H7 (cell line): ENCODE measurements at places on chromosomes 2 and 18. TPM values are rescaled to one million over a fixed set of nuclear protein-coding genes. Genes with fewer than 3 reads are reported as not detected.

The ACTR1B gene
- 49.7 and 58.3 TPM in 2 replicates for total RNA-seq

The ZNF396 gene
- total RNA-seq = 1.4 and 2.0 TPM in 2 replicates

The GREB1L gene
- total RNA-seq = 0.03 TPM in 1 of 2 replicates, not detected in the other

The WIPF1 gene
- 6.9 and 8.2 TPM in 2 replicates for total RNA-seq

The MEIS1 gene
- 0.15 and 0.28 TPM in 2 replicates for total RNA-seq

The SMYD1 gene
- total RNA-seq = 0.07 and 0.17 TPM in 2 replicates

The MYO3B gene
- 0.35 and 0.41 TPM in 2 replicates for total RNA-seq

The IL18R1 gene
- 0.41 and 0.42 TPM in 2 replicates for total RNA-seq

The EFEMP1 gene
- 9.4 and 12.4 TPM in 2 replicates for total RNA-seq

The CFAP53 gene
- total RNA-seq = 0.33 TPM in 1 of 2 replicates, not detected in the other

The SCYGR4 gene
- not detected in 2 replicates for total RNA-seq

The OST4 gene
- total RNA-seq = 197 and 228 TPM in 2 replicates

The RSAD2 gene
- not detected in 2 replicates for total RNA-seq

GRCh38 chr2:142936629-142937028 lies 59.2 kb downstream of the KYNU start:
- DNase-seq = no peak

DNA sequence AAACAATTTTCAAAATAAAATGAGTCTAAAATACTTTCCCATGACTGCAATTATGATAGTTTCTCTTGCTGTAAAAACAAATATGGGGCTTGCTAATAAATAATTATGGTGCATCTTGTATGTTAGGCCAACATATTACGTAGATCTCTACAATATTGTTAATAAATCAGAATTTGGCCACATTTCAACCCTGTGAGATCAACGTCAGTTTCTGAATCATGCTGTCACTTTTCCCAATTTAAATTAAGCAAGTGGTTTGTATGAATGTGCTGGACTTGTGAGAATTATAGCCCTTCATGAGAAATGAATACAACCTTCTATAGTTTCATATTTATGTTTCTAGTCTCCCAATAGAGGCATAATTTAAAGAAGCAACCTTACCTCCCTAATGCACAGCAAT lies 808.9 kb downstream of the SUCLG1 start:
- DNase-seq = no peak

- DNase-seq = no peak
Measured at GRCh38 chr2:228853151-228853550, 417.9 kb downstream of the PID1 start.

GRCh38 chr2:149733936-149734685 lies 146.5 kb upstream of the MMADHC start:
- no peak for DNase-seq

DNA sequence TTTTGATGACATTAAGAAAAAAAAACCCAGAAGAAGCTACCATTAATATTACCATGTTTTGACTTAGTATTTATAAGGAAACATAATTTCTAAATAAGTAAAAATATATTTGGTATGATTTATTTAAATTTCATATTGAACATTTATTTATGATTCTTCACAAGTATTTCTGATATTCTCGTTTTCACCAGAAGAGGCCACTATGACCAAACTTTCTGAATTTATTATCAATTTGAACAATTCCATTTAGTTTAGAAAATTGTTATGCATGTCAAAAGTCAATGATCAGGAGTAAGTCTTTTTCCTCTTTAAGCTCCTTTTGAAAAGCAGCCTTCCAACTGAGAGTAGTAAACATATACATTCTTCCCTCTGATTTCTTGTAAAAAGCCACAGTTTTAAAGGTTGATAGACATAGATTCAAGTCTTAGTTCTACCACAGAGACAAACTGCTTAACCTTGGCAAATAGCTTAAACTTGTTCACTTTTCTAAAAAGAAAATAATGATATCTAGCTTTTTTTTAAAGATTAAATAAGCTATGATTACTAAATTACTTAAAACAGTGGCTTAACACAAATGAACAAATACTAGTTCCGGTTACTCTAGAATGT lies 329.9 kb downstream of the TRIB2 start:
- no peak for DNase-seq

- no peak for DNase-seq
Measured at GRCh38 chr2:99404797-99405669, 67.8 kb downstream of the EIF5B start.

DNA sequence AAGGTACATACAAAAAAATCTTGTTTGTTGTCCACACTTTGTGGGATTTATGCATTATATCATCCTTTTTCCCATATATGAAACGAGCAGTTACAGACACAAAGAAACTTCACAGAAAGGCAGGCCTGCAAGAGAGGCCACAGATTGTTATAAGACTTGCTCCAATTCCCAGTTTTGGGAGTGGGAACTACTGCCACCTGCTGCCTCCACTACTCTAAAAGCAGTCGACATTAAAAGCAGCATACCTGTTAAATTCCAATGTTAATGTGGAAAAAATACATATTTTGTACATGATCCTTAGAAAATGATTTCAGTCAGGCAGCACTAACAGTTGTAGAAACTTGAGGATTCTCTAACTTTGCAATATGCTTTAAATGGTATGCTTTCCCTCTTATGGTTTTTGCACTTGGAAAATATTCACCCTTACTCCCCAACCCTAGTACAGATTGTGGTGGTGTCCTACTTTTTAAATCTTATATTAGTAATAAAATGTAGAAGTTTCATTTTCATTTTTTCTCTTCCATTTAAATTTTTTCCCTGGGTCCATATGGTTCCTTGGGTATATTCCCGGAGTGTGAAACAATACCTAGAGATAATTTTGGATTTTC lies 37.9 kb downstream of the SLC38A11 start:
- DNase-seq = peak; percentile 4

GRCh38 chr2:178512484-178512883 lies 32.2 kb downstream of the PLEKHA3 start:
- no peak for DNase-seq

DNA sequence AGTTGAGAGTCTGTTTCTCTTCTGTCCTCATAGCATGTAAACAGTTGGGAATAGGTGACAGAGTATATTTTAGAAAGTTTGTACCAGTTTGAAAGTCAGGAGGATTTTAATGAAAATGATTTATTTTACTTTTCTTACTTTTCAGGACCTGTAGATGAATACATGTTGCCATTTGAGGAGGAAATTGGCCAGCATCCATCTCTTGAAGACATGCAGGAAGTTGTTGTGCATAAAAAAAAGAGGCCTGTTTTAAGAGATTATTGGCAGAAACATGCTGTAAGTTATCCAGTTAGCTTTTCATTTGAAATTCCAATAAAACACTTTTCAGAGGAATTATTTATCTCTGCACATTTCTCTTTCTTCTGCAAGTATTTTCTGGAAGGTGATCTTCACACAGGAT lies 81.1 kb downstream of the ACVR2A start:
- DNase-seq = no peak

DNA sequence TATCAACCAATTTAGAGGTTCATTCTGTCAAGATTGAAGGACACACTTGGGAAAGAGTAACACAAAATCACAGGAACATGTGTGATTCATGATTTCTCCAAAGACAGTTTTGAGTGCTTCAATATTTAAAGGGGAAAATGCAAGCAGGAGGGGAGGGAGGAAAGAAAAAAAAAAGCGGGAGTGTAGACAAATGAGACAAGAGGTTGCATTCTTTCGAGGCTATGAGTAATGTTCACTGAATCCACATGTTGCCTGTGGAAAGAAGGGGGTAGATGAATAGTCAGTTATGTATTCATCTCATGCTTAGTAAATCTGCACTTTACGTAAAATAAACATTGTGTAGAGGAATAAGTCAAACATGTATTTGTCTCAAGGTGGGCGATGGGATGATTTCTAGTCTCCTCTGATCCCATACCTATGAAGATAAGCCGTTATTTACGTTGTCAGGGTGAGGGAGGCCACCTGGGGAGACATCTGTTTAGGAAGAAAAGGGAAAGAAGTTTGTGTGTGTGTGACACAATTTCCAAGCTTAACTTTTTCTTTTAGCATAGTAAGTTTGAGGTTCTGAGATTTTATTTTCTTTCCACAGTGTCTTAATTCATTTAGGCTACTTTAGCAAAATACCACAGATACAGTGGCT lies 211.0 kb upstream of the ZC3H15 start:
- no peak for DNase-seq

DNA sequence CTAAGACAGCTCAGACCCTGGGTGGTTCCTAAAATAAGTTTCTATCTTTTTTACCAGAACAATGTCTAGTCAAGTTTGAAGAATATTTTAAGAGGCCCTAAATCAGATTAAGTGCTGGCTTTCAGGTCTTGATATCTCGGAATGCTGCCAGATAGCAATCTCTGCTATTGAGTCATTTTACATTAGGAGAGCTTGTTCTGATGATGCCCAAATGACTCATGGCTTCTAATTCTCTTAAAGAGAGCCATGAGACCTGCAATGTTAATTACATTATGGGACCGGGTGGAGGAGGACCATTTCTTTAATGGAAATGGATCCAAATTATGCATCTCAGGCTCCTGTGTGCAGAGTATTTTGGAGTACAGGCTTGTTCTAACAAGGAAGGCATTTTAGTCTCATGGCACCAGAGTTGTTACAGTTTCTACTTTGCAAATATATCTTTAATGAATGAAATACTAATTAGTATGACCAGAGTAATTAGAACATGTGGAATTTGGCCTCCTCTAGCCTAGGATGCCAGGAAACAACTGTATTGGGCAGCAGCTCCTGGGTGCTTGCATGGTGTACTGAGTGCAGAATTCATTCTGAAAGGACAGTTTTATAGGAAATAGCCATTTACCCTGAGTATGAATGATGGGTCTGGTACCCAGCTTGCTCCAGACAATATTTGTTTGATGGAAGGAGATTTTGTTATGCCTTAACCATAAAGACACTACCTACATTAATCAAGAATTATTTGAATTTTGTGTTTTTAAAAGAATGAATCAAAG lies 94.0 kb upstream of the SULT1C3 start:
- DNase-seq = no peak

GRCh38 chr2:69097891-69098655 lies 85.1 kb downstream of the ANTXR1 start:
- DNase-seq = no peak

DNA sequence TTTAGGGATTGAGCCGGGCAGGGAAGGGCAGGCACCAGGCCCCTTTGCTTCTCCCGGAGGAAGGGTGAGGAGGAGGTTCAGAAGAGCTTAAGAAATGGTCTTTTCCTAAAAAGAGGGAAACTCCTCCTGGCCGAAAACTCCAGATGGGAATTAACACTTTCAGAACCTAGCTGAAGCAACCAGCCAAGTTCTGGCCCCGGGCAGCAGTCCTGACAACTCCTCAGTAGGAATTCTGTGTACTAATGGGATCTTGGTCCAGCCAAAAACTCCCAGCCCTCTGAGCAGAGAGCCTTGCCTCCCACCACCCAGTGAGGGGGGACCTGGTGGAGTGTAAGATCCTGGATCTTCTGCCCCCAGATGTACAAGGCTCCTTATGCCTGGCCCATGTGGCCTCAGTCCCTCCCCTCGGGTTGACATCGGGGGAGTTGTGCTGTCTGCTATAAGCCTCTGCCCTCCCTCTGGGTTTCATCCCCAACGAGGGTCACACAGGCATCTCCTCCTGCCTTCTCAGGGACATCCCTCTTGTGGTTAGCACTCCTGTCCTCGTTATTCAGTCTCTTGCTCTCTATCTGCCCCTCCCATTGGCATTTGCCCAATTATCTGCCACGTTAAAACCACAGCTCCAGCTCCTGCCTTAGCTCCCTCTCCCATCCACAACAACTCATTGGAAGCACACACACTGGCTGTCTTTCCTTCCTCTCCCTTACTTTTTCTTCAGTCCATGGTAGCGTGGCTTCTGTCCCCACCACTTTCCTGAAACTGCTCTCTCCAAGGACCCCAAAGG lies 184.6 kb downstream of the CYP26B1 start:
- no peak for DNase-seq

- DNase-seq = no peak
Measured at GRCh38 chr2:138382672-138383071, 118.9 kb upstream of the SPOPL start.

- no peak for DNase-seq
Measured at GRCh38 chr2:122596598-122596997, 841.1 kb downstream of the TSN start.

DNA sequence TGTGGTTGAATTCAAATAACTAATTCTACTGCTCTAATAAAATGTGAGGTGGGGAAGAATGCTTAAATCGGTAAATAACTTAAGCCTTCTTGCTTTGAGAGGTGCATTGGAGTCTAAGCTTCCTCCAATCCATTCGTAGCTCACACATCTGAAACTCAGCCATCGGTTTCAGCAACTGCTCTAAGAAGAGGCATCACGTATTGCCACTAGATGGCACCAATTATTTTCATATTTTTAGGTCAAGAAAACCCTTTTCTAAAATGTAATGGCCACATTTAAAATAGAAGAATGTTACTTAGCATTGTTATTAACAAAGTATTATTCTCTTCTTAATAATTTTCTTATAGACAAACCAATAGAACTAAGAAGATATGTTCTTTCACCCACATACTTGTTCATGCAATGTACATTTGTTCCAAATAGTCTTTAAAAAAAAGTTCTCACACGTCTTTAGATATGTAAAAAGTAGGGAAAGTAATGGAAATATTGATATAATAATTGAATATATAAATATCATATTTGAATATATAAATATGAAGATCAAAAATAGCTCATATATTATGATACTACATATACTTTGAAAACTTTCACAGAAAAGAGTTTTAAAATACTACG lies 229.8 kb downstream of the CCDC178 start:
- DNase-seq = peak; percentile 4

DNA sequence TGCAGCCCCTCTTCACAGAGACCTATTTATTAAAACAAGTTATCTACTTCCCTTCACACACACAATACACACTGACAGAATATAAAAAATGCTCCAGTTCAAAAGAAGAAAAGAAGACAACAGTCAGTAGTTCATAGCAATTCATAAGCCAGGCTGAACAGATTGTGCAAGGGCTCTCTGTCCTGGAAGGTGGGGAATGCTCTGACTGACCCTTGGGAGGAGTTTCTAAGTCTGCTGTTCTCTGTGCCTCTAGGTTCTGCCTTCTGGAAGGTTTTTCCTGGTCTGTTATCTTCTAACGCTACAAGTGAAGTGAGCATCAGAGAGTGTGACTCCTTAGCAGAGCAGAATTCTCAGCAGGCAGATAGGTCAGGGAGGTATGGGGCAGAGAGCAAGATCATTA lies 35.7 kb downstream of the SP3 start:
- DNase-seq = no peak

DNA sequence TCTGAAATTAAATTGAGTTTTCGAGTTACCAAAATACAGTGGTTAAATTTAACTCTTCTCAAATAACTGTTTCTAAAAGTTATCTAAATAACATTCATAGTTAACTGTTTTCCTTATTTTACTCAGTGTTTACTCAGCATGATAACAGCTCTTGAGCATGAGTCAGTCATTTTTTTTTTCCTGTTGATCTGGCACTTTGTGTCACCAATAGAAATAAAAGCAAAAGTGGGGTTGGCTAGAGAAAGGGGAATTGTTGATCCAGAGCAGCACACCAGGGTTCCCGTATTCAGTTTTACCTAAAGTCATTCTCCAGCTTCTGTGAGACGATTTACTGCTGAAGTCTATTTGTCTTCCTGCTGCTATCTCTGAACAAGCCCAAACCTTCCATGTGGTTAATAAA lies 851.6 kb downstream of the DCC start:
- no peak for DNase-seq

DNA sequence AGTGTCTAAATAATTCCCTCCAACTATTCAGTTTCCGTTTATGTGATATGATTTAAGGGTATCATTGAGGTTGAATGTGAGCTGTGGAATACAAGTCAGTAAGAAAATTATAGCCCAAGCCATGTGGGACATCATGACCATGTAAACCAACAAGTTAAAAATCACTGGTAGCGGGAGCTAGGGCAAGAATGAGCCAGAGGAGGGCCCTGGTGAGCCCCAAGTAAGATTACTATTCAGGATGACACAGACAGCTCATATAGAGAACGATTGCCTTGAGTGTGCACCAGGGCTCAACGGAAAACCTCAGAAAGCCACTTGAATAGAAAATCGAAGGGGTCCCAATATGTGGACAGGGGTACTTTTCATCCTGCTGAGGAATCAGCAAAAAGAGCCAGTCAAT lies 87.8 kb upstream of the RBMS1 start:
- peak; percentile 21 for DNase-seq
